ENCODE measurements at places on chromosomes 6 and 20.

DNA sequence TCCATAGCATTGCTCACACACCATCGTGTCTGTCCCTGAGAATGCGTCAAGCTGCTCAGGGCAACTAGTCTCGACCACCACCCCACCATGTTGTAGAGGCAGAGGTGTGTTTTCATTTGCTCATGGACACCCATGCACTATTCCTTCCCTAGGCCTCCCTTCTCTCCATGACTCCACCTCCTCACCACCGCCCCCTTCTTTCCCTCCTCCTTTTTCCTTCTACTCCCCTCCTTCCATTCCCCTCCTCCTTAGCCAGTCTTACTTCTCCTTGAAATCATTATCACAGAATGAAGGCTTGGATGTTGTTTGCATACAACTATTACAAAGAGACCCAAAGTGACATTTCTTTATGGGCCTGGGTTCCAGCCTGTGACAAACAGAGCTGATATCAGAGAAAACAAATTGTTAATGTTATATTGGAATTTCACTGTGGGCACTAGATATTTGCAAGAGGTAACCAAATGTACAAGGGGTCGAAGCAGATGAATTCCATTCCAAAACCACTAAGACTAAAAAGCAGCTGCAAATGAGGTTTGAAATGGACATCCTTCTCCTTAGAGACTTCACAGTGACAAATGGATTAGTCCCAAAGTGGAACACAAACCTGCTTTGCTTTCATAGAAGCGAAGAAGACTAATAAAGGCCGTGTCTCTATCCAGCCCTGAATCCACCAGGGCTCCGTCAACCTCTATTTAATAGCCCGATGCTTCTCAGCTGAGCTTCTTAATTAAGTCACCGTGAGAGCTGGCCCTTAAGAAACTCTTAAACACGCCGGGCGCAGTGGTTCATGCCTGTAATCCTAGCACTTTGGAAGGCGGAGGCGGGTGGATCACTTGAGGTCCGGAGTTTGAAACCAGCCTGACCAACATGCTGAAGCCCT lies 275.8 kb upstream of the SULF2 start:
- no peak for DNase-seq

- no peak for DNase-seq
Observed at GRCh38 chr20:33175123-33175522, 7.2 kb downstream of the BPIFA2 start.

- peak; percentile 6 for DNase-seq
Observed at GRCh38 chr20:38674092-38674764, 50.1 kb upstream of the SLC32A1 start.

GRCh38 chr6:17456711-17457110 lies 63.3 kb downstream of the CAP2 start:
- DNase-seq = no peak

Data from stimulated activated CD4-positive, alpha-beta T cell treated with anti-CD3 and anti-CD28 coated beads, Interleukin-1b, Interleukin-23, amount 100 ng/mL, for 1 hour (primary cell).